ENCODE measurements at places on chromosomes 4 and X.

DNA sequence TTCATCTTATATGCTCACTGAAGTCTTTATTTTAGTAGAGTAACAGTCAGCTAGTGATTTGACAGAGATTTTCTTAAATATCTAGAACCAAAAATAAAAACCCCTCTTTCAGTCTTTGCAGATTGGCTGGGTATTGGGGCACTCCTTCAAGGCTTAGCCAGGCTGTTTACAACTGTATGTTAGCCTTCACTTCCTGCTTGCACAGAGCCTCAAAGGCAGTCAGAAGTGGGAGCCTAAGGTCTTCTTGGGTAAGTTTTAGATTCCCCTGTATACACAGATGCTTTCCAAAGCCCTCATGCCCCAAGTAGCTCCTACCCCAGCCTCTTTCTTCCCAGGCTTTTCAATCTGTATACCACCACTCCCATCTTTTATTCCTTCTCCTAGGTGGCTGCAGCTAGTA, 136.1 kb upstream of the STIM2 start:
- no peak for DNase-seq

DNA sequence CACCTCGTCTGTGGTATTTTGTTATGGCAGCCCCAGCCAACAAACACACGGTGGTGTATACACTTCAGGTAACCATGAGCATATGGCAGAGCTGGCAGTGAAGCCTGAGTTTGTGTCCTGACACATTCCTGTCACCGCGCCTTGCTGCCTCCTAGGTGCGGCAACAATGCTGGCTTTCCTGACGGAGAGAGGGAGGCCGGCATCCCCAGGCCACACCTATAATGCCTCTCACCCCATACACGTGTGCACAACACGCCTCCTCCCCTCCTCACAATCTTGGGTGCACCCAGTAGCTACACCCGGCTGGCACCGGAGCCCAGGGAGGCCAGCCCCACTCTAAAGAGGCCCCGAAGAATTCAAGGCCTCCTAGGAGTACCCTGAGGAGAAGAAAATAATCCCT, 158.5 kb downstream of the NSUN7 start:
- no peak for DNase-seq

- DNase-seq: no peak
Measured at GRCh38 chrX:149871940-149872339, 9.0 kb upstream of the MAGEA8 start.

- no peak for DNase-seq
Measured at GRCh38 chr4:26896636-26897035, 36.0 kb downstream of the STIM2 start.

DNA sequence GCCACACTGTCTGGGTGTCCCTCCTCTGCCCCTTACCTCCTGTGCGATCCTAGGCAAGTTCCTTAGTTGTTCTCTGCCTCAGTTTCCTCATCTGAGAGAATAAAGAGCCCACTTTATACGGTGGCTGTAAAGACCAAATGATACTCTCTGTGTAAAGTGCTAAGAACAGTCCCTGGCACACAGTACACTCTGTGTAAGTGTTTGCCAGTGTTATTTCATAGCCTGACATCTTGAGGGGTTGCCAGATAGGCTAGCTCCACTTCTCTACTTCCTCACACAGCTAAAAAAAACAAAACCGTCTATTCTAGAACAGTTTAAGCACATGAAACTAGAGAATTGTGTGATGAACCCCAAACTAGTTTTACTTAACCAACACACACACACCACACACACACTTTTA, 17.1 kb downstream of the SPON2 start:
- no peak for DNase-seq

GRCh38 chr4:129968778-129969177, 872.8 kb downstream of the C4orf33 start:
- no peak for DNase-seq

GRCh38 chr4:55781812-55782211, 37.8 kb upstream of the EXOC1L start:
- DNase-seq: no peak

DNA sequence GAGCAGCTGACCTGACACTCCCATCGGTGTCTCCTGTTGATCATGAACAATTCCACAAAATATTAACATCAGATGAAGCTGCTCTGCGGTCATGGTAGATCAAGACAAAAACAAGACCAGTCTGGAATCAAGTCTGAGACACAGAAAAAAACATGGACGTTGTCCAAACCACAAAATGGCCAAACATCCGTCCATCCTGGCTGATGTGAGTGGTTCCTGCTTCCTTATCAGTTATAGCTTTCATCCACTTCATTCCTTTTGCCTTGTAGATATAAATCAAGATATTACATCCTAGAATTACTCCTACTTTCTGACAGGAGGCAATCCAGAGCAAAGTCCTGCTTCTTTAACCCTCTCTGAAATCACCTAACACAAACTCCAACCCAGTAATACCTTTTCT, 28.8 kb upstream of the PCSK1N start:
- no peak for DNase-seq

GRCh38 chr4:71066737-71067716, 73.6 kb downstream of the DCK start:
- no peak for DNase-seq

- DNase-seq: no peak
Measured at GRCh38 chr4:90546114-90546513, 418.9 kb downstream of the CCSER1 start.

DNA sequence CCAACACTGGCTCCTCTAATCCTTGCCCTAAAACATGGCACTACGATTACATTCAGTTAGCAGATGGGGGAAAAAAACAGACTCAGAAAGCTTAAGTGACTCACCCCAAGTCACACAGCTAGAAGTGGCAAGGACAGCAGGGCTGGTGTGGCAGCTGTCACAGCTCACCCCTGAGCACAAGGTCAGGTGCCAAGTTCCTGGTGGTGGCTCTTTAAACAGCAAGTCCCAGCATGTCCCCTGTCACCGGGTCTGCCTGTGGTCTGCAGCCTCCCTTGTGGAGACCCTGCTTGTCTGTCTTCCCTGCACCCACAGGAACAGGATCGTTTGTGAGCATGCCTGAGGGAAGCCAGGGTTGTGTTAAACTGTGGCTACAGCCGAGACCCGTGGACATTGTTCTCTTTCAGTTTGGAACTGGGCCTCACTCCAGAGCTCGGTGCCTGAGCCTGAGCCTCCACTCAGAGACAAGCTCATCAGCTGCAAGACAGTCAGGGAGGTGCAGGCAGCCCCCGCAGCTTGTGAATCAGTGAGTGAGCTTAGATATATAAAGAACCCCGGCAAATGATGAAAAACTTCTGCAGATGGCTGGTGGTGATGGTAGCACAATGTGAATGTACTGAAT, 260.8 kb downstream of the BCOR start:
- no peak for DNase-seq

GRCh38 chr4:100889401-100889800, 371.6 kb upstream of the EMCN start:
- DNase-seq: no peak

GRCh38 chr4:75858721-75859120, 43.5 kb downstream of the PPEF2 start:
- no peak for DNase-seq

DNA sequence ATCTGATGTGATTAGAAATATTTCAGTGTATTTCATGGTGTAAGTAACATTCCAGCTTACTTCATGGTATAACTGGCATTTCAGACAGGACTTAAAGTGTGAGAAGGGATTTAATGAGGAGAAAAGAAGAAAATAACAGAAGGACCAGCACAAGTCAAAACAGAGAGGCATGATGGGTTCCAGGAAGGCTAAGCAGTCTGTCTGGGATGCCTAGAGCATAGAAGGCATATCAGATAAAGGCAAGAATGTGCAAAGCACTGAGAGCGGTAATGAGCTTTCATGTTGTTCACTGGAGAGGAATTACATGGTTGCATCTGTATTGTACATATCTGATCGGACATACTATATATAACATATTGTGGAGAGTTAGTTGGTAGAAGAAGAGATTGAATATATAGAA, 54.2 kb downstream of the GRID2 start:
- no peak for DNase-seq

DNA sequence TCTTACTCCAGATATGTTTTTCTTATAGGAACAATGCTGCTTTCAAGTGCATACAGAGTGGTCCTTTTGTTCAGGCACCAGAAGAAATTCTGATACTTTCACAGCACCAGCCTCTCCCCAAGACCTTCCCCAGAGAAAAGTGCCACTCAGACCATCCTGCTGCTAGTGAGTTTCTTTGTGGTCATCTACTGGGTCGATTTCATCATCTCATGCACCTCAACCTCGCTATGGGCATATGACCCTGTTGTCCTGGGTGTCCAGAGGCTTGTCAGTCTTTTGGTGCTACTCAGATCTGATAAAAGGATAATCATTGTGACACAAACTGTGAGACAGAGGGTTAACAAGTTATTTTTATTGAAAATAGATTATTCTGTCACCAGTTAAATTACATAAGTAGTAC, 39.5 kb downstream of the WDR13 start:
- DNase-seq: no peak

GRCh38 chr4:97759785-97760184, 383.5 kb downstream of the STPG2 start:
- DNase-seq: no peak

DNA sequence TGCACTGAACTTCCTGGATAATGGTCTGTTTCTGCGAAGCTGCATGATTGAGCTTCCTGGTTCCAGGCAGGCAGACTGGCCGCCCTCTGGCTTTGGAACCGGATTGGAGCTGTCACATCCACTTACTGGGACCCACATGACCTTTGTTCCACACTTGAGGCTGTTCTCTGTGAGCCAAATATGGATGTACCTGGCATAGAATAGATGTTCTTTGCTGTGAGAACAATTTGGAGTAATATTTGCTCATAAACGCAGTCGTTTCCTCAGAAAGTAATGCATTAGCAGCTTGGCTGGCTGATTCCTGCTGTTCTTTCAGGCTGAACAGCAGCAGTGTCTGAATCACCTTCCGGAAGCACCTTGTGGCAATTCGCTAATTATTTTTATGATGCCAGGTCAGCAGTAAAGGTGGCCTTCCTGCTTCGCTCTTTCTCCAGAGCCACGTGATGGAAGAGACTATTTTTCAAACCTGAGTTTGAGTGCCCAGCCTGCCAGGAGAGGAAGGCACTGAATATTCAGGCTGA, 78.1 kb upstream of the BOD1L1 start:
- no peak for DNase-seq

GRCh38 chrX:134520860-134521390, 61.0 kb downstream of the HPRT1 start:
- DNase-seq: no peak

- no peak for DNase-seq
Measured at GRCh38 chr4:127648061-127648460, 15.3 kb downstream of the INTU start.

GRCh38 chr4:94342694-94343093, at the start of gene HPGDS:
HPGDS (minus strand) TSS chr4:94342836; CDS start chr4:94334629, 8,207 bp downstream.
- DNase-seq: no peak
